ENCODE measurements at places on chromosomes 3 and 15.

GRCh38 chr15:72060687-72061250 is 57.2 kb downstream of the MYO9A start:
- no peak for DNase-seq

DNA sequence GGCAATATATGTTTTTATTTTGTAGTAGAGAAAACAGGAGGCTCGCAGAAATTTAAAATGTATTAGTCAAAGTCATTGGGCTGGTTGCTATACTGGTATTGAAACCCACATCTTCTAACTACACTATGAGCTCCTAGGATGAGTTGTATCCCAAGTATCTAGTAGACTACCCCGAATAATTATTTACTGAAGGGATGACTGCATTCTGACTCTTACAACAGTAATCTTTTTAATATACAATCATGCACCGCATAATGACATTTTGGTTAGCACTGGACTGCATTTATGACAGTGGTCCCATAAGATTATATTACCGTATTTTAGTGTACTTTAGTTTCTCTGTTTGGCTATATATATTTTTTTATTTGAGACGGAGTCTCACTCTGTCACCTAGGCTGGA is 15.3 kb downstream of the PIGB start:
- DNase-seq, result no peak

- no peak for DNase-seq
Measured at GRCh38 chr15:93121107-93121506, 32.1 kb upstream of the RGMA start.

GRCh38 chr3:99644746-99645145 is 6.4 kb downstream of the COL8A1 start:
- DNase-seq, result peak; percentile 41

- DNase-seq, result peak; percentile 98
Measured at GRCh38 chr3:100045696-100046095, 68.6 kb downstream of the FILIP1L start.

- DNase-seq, result no peak
Measured at GRCh38 chr15:71334434-71334833, 219.2 kb downstream of the THSD4 start.

GRCh38 chr15:96494505-96494904 is 164.0 kb downstream of the NR2F2 start:
- DNase-seq, result no peak

GRCh38 chr3:154783521-154783931 is 296.6 kb upstream of the MME start:
- no peak for DNase-seq

GRCh38 chr3:58801541-58801940 is 135.0 kb upstream of the FAM3D start:
- no peak for DNase-seq
